ENCODE measurements at places on chromosomes 11 and 22.

DNA sequence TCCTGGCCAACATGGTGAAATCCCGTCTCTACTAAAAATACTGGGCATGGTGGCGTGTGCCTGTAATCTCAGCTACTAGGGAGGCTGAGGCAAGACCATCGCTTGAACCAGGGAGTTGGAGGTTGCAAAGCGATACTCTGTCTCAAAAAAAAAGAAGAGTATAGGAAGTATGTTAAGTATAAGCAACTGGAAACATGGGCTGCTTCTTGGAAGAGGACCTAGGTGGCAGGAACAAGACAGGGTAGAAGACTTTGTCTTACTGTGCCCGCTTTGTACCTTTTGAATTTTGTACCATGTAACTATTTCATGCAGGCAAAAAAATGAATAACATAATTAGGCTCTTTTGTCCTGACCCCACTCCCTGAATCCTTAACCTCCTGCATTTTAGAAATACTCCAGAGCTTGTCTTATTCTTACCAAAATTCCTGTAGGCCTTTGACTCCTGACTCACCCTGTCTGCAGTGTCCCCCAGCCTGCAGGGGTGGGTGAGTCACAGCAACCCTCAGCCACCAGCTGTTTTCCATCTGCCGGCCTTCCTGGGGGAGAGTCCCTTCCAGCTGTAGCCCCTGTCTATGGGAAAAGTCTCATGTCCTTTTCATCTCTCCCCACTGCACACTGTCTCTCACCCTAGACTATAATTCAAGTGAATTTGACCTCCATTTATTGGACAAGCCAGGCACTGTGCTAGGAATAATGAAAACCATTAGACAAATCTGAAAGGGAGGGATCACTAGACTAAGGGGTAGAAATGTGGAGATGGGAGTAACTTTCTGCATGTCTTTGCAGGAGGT, 41.8 kb downstream of the TXN2 start:
- DNase-seq: peak; percentile 28

DNA sequence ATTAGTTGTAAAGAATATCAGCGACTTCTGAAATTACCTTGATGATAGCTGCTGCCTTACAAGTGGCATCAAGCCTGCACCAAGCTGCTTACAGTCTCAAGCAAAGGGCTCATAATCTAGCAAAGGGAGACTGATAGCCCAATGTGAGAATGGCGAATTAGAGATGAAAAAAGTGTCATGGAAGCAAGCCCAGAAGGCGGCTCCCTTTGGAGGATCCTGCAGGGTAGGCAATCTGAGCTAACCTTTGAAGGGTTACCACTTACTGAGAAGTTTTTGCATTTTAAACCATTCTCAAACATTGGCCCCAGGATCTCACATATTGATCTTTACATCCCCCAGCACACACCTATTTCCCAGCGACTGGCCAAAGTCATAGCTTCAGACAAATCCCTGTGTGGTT, 18.5 kb downstream of the GAB2 start:
- DNase-seq: no peak

- DNase-seq: no peak
Observed at GRCh38 chr11:94972700-94973098, 657 bp downstream of the CWC15 start.

GRCh38 chr22:43148581-43148980, 2.8 kb upstream of the TSPO start:
- DNase-seq: no peak

GRCh38 chr11:104254347-104254746, 90.4 kb upstream of the PDGFD start:
- DNase-seq: no peak

- DNase-seq: no peak
Observed at GRCh38 chr11:17129003-17129402, 51.5 kb upstream of the RPS13 start.

DNA sequence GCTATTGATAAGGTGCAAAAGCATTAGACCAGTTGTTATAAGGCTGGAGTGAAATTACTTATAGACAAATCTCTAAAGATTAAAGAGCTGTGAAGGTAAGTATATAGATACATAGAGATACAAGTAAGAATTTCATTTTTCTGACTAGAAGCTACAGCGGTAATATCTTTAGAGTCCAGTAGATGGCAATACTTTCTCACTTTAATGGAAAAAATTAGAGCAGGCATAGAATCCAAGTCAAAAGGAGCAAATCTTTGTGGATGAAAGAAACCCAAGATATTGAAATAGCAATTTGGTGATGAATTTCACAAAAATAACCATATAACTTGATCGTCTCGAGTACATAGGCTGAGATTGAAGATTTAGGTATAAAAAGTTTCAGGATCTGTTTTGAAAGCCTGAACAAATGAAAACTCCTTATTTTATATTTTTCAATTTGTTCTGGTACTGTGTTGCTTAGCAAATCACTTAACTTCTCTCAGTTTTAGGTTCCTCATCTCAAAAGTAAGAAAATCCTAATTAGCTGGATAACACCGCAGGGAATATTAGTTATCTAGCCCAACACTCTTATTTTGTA, 81.9 kb downstream of the UVRAG start:
- DNase-seq: no peak

GRCh38 chr22:41842996-41843970, 10.4 kb downstream of the SREBF2 start:
- DNase-seq: peak; percentile 42

GRCh38 chr11:8832571-8833260, 78.3 kb upstream of the AKIP1 start:
- DNase-seq: no peak

DNA sequence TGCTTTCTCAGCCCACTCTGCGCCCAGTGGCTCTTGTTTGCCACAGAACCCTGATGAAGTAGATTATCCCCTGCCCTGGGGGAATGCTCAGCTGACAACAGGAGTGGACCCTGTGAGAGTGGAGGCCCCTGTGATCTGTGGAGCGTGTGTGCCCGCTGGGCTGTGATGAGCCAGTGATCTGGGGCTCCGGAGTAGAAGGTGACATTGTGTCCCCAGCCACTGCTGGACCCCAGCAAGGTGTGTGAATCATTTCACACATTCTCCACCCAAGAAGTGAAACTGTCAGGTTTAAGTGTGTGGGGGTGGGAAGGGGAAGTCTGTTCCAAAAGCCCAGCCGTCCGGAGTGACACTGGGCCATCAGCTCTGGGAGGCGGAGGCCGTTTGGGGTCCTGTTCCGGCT, 33.1 kb upstream of the GRAMD4 start:
- DNase-seq: no peak

- DNase-seq: no peak
Observed at GRCh38 chr11:79150320-79150719, 290.5 kb downstream of the TENM4 start.

- DNase-seq: no peak
Observed at GRCh38 chr11:68734111-68734510, 17.2 kb downstream of the TESMIN start.

DNA sequence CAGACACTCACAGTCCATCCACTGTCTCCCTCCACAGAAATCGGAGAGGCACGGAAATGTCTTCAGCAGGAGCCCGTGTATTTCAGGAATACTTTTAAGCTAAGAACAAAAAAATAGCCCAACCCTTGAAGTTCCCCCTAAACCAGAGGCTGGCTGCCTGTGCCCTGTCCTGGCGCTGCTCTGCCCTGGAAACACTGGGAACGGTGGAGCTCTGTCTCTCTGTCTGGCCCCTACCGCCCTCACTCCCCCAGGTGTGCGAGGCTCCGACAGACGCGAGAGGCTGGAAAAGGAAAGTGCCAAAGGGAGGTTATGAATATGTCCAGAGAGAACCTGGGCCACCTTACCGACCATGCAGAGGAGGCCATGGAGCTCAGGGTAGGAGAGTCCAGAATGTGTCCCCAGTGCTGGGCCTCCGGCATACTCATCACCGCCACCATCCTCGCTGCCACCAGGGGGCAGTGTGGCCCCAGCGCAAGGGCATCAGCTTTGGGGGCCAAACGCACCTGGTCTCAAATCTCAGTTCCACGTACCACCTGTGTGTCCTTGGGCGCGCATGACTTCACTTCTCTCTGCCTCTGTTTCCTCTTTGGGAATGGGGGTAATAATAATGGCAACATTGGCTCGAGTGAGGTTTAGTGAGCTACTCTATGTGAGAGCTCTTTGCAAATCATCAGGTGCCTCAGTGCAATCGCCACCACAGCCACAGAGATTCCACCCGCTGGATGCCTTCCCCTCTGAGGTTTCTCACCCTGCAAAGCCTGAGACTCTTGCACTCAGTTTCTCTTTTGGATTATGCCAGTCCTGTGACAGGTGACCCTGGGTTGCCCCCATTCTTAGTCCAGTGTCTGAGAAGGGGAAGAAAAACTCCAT, 10.4 kb upstream of the SLCO2B1 start:
- DNase-seq: peak; percentile 80

GRCh38 chr11:102361086-102362031, 14.3 kb downstream of the BIRC2 start:
- no peak for DNase-seq

- DNase-seq: no peak
Observed at GRCh38 chr11:102467853-102468580, 15.5 kb upstream of the TMEM123 start.

GRCh38 chr11:103880968-103881367, 155.5 kb upstream of the DDI1 start:
- no peak for DNase-seq

GRCh38 chr22:23574877-23575276, 5.2 kb downstream of the IGLL1 start:
- no peak for DNase-seq

DNA sequence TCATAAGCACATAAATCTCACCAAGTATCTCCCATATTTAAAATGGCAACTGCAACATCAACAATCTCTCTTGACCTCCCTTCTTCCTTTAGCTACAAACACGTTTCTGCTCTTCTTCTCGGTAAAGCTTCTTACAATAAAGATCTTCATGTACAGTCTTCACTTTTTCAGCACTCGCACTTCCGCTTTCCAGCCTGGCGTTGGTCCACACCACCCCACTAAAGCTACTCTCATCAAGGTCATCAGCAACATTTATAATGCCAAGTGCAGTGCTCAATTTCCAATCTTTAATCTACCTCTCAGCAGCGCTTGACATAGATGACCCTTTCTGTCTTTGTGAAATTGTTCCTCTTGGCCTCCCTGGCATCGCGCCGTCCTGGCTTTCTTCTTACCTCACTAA, 33.6 kb downstream of the NTM start:
- DNase-seq: no peak
